ENCODE measurements at places on chromosomes 2 and 18.
A peak's percentile ranks its signal among the peaks of the same experiment; 100 is the strongest.

GRCh38 chr2:231526341-231527090 lies 3.7 kb downstream of the NMUR1 start:
- DNase-seq = no peak

GRCh38 chr2:37589298-37589697 lies 82.1 kb downstream of the CDC42EP3 start:
- DNase-seq = peak; percentile 40

DNA sequence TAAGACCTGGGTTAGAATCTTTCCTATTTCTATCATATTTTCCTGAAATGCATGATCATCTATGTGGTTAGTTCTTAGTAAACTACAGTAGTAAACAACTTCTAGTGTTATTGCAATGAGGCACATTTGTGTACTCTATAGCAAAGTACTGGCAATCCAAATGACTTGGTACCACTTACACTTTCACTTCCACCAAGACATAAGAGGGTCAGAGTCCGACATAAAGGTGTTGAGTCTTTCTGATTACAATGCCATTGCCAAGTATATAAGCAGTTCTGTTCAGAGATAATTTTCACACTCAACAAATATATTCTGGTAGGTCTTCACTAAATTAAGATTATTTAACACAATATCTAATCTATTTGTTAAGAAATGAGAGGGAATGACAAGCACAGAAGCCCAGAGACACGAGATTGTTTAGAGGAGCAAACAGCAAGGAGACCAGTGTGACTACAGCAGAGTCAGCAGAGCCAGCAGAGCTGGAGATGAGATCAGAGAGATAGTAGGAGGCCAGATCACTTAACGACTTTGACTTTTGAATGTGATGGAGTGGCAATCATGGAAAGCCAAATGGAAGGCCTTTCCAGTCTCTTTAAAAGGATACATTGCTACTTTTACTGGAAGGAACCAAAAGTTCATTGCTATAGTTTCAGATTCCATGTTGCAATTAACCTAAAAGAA lies 27.5 kb downstream of the SOS1 start:
- no peak for DNase-seq

DNA sequence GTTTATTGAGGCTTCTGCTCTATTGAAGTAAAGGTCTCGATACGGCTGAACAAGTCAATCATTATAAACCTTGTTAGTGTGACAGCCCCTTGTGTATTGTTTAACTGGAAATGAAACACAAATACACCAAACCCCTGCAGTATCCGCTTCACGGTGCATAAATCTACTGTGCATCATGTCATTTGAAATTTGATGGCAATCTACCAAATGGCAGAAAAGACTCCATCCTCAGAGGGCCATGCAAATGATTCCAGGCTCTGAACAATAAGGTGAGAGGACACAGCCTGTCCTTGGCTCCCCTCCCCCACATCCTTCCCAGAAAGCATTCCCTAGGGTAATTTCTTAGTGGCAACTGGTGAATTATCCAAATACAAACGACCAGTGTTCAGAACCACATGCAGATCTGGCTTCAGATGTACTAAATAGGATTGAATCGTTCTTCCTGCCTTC lies 80.6 kb downstream of the ADCYAP1 start:
- DNase-seq = no peak

GRCh38 chr18:2256577-2256976 lies 314.7 kb downstream of the METTL4 start:
- no peak for DNase-seq

GRCh38 chr2:77149565-77149964 lies 372.6 kb downstream of the LRRTM4 start:
- no peak for DNase-seq

- no peak for DNase-seq
These were observed 13.3 kb downstream of the LGALSL start for GRCh38 chr2:64467096-64467843.

- no peak for DNase-seq
These were observed 65.5 kb downstream of the NEB start for GRCh38 chr2:151668737-151669136.

DNA sequence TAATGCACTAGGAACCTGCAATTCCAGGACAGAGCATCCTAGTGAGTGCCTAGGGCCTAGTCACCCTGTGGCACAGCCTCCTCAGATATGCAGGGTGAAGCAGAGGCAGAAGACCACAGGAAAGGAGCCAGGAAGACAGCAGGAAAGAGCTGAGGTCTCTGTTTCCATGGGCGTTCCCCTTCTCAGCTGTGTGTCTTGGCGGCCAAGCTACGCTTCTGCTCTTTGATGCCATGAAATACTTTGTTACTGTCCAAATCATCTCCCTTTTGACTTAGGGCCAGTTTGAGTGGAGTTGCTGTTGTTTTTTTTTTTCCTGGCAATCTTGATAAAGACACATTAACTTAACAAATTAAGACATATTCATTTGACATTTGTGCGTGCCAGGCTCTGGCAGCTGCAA lies 67.3 kb downstream of the APOB start:
- DNase-seq = no peak

- DNase-seq = no peak
These were observed 205.8 kb downstream of the ANAPC1 start for GRCh38 chr2:111678161-111678560.

GRCh38 chr2:217736776-217737550 lies 265.8 kb downstream of the TNS1 start:
- no peak for DNase-seq

DNA sequence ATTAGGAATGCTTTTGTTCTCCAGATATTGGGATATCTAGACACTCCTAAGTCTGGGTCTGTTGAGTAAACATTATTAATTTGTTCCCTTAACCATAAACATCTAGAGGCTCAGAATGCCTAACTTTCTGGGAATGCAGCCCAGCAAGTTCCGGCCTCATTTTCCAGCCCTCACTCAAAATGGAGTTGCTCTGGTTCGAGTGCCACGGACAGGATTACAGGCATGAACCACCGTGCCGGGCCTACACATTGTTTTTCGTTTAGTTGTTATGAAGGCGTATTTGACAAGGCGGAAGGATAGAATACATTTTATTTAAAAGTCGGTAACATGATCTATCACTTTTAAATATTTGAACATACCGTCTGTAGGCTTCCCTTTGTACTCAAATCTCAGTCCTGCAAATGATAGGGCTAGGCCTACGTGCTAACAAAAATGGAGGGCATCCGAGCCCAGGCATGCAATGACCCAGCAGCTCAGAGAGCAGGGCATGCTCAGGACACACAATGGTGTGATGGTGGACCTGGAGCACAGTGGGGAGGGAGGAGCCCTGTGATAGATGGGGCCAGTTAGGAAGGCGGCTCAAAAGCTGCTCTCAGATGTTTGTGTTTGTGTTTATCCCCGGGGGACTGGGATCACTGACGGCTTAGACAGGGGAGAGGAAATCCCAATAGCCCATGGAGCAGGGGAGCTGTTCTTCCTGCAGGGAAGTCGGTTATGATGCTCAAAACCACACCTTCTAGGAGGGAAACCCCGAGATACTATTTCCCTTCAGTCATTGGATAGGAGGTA lies 2.9 kb upstream of the SCYGR1 start:
- DNase-seq = no peak

DNA sequence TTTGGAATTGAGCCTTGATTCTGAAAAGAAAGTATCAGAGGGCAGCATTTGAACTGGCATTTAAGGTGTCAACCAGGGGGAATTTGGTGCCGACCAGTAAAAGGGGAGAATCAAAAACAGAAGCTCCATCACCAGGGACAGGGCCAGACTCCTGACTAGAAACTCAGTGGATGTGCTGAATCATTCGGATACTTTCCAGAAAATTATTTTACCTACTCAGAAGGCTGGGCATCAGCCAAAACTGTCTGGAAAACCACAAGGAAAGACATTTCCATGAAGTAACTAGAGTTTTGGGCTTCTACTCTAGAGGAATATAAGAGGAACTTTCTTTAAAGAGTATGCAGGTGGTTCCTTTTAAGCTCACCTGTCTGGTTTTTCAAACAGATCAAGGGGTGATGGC lies 756.6 kb downstream of the RNF144A start:
- DNase-seq = no peak

DNA sequence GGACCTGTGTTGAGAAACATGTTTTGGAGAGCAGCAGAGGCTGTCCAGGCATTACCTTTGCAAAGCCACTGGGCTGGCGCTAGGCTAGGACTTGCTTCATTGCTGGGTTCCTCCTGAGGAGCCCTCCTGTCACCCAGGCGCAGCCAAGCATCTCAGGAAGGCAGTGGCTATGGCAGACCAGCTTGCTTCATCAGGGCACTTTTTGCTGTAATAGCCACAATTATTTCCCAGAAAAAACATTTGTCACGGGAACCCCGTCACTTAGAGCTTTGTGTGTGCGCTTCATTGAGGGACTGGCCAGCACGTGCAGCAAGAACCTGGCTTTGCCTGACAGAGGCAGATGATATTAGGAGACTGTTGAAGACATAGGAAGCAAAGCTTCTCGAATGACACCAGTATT lies 36.4 kb downstream of the SLC20A1 start:
- no peak for DNase-seq

DNA sequence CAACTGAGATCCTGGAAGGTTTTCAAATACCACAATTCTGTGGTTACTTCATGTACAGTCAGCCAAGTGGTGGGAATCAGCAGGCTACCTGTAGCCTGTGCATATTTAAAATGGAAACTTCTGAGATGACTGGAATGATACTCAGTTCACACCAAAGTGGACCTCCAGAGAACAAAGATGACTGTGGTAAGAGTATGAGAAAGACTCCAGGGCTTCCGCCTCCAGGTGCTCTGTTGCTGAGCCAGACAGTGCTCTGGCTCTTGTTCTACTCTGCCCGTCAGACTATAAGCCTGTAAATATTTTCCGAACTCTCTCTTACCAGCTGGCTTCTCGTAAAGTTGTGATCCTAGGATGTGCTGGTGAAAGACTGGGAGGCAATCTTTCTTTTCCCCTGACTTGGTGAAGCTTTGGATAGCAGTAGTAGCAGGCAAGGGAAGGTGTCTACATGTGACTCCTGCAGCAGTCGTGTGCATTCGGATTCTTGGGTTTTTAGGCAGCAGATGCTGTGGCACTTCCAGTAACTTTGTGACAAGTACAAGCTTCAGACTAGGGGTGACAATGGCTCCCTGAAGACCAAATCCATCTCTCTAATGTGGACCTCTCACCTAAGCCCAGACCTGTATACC lies 23.1 kb downstream of the ST3GAL5 start:
- no peak for DNase-seq

DNA sequence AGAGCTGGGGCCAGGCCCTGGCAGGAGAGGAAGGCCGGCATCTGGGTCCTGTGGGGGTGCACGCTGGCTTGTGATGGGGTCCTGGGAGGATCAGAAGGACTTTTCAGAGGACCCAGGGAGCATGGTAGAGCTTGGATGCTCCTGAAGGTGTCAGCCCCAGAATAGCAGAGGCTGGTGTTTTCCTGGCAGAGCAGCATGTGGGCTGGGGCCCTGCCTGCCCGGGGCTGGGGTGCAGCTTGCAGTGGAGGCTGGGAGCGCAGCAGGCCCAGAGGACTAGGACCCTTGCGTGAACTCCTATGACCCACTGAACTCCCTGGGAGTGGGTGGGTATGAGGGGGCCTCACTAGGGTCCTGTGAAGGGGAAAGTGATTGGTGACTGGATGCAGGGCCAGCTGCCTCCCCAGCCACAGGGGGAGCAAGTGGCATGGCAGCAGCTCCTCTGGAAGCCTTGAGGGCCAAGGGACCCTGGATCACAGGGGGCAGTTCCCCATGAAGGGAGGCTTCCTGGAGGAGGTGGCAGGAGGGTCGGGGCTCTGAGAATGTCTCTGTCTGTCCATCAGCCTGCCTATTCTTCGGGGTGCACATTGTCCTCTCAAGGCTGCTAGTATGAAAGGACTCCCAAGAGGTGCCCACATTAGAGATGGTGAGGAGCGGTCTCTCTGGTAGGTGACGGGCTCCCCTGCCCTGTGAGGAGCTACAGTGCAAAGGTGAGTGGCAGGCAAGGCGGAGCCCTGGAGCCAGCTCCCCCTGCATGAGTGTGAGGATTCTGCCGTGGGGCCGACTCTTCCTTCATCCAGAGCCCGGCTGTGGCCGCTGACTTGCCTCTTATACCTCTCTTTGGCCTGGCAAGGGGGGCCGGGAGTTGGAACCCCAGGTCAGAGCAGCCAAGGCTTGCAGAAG lies 249.0 kb downstream of the DYSF start:
- DNase-seq = no peak

DNA sequence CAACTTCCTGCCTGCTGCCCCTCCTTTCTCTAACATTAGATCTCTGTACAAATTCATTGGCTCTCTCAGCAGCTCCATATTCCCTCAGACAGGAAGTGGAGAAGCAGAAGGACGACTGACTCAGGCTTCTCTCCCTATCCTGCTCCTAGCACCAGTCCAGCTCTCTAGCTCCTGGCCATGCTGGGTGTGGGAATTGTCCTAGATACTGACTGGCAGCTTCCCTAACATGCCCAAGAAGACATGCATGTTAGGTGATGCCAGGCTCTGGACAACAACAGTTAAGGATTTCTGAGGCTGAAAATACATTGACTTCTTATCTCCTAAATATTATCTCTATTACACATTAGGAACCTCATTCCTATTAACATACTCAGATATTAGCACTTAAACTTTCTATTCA lies 292.9 kb downstream of the IKZF2 start:
- no peak for DNase-seq

DNA sequence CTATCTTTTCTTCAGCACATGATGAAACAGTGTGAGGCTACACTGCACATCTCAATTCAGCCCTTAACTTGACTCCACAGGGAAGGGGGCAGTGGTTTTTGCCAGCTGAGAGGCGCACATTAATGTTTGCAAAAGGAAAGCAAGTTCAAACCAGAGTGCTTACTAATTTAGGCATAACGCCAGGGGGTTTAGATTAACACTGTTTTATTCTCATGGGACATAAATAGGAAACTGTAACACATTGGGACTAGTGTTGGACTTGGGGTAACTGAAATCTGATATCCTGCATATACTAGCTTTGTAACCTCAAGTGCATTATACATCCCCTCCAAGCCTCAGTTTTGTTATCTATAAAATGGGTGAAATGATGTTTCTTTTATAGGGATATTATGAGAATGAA lies 821.2 kb upstream of the ID2 start:
- DNase-seq = no peak

DNA sequence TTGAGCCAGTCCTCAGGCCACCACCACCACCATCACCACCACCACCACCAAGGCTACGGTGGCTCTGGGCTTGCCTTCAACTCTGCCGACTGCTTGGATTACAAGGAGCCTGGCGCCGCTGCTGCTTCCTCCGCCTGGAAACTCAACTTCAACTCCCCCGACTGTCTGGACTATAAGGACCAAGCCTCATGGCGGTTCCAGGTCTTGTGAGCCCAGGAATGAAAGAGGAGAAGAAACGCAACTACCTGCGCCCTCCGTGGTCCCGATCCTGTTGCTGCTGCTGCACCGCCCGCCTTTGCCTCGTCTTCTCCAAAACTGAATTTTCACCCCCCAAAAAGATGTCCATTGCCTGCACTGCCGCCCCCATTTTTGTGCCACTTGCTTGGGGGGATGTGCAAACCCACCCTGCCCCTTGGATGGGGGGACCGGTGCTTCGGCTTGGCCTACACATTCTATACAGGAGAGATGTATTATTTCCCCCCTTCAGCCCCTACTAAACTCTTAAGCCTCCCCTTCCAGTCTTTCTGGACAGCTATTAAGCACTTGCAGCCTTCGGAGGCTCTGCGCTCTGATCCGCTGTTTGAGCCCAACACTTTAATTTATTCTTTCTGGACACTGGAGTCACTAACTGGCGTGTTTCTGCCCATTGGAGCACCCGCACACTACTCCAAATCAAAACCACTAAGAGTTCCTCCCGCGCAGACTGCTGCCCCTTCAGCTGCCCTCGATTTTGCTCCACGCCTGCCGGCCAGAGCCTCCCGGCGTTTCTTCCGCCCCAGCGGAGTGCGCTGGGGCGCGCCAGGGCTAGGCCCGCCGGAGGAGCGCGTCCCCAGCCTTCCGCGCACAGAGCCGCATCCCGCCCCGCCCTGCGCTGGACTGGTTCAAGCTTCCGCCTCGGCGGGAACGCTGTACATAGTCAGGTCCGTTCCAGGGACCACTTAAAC lies 5.7 kb downstream of the OTX1 start:
- no peak for DNase-seq

Data from SW 1271 (cell line).